NCI-H1930 (cell line): ENCODE measurements at places on chromosomes 2 and 18.

DNA sequence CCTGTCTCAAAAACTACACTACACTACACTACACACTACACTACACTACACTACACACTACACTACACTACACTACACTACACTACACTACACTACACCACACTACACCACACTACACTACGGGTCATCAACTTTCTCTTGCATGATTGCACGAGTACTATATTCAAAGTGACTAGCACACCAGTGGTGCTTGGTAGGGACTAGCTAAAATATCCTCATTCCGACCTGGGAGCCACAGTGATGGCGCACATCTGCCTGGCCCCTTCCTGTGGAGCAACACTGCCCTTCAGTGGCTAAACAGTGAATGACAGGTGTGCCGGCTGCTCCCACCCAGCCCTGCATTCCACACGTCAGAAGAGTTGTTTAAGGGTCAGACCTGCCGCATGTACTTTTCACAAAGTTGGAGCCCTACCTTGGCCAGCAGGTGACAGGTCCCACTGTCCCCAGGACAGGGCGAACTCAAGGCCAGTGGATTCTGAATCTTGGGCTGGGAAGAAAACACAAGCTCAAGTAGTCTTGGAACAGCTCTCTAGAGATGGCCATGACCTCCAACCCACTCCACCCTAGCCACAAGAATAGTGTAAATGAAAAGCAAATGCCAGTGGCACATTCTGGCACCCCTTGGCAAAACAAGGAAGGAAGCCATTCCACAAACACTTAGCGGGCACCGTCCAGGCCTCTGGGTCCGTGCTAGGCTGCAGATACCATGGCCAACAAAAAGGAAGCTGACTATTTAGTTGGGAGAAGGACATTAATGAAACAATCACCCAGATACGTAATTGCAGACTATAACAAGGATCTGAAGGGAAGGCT is 79.7 kb upstream of the MSH2 start:
- peak; percentile 33 for DNase-seq

DNA sequence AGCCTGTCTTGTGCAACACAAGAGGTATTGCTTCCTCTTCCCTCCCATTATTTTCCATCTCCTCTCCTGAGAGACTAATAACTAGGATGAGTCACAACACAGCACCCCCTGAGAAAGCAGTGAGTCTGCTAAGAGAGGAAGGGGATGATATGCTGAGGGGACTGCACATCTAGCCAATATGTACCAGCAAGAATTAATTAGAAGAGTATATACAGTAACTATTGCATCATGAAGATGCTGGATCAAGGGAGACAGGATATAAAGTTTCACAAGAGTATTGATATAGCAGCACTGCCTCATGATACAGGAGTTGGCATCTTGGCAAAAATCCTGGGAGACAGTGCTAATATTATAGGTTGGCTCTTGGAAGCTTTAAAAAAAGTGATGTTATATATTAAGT is 289.9 kb upstream of the RBMS1 start:
- DNase-seq: no peak

DNA sequence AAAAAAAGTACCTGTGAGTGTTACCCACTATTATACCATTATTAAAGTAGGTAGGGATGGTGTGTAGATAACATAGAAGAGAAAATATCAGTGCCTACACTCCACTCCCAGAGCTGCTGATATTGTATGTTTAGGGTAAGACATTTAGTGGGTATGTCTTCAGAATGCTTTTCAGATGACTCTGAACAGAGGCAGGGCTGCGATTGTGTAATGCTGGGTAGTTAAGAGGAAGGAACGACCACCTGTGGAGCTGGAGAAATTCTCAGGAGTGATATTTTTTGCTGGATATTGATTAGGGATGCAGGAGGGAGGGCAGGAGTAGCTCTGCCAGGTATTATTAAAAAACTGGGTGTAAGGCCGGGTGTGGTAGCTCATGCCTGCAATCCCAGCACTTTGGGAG is 2.8 kb downstream of the CNOT11 start:
- no peak for DNase-seq

GRCh38 chr2:226446406-226447001 is 353.1 kb downstream of the IRS1 start:
- no peak for DNase-seq

DNA sequence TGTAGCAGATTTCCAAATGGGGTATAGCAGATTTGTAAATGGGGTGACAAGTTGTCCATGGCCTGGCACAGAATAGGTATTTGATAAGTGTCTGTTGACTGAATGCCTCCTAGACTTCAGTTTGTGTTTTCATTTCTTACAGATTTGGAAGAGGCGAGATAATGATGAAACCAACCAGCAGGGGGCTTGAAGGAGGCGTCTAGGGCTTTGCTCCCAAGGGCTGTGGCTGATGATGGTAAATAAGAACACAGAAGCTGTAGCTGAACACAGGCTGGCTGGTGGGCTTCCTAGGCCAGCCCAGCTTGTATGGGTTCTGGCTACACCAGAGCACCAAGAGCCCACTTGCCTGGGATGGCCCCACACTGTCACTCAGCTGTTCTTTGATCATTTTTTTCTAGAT is 19.4 kb downstream of the SFTPB start:
- DNase-seq: no peak

DNA sequence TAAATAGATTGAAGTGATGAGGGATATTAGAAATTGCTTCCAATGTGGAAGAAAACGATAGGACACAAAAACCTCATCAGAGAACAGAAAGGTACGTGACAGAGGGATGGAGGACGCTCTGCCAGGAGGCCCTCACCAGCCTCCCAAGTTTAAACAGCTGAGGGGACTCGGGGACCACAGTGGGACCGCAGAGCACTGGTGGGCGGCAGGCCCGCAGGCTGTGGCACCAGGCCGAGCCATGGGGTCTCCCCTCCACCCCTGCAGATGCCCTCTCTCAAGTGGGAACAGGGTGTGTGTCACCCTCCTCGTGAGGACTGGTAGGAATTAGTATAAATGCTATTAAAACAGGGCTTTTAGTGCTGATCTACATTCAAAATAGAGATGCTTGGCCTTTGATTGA is 10.8 kb downstream of the NDUFA10 start:
- DNase-seq: no peak

- peak; percentile 50 for DNase-seq
These were observed 2.7 kb upstream of the PID1 start for GRCh38 chr2:229273723-229274338.

- no peak for DNase-seq
These were observed 310.9 kb downstream of the PRKCE start for GRCh38 chr2:45962177-45962921.

- DNase-seq: no peak
These were observed 19.2 kb downstream of the SMARCAL1 start for GRCh38 chr2:216431531-216431856.

GRCh38 chr2:85888020-85888683 is 638 bp downstream of the ST3GAL5 start:
- DNase-seq: no peak

DNA sequence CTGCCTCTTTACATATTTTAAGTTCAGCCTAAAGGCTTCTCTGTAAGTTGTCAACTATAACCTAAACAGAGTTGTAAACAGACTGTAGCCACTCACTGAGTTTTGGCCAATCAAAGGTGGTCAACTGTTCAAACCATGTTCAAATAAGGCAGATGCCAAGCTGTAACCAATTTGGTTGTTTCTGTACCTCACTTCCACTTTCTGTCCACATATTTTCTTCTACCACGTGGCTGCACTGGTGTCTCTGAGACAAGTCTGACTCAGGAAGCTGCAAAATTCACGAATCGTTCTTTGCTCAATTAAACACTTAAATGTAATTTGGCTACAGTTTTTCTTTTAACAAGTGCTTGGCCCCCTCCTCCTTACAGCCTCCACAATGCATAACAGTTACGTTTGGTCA is 555.2 kb downstream of the CNTNAP5 start:
- DNase-seq: no peak

DNA sequence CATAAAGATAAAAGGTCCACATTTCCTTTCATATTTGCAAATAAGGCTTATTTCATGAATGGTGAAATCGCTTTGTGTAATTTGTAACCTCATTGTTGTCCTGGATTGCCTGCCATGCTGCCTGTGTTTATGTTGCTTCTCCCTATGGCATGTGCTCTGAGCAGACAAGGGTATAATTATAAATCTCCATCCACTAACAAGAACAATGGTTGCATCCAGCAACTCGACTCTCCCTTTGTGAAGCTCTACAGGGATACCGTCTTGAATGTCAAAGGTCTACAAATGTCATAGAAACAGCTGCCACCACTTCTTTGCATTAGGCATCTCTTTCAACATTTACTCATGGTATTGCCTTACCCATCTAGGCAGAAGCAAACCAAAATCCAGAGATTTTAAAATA is 209.6 kb downstream of the SLC8A1 start:
- DNase-seq: peak; percentile 81
